SIG-M5 (cell line): ENCODE measurements at places on chromosomes 4 and X.

DNA sequence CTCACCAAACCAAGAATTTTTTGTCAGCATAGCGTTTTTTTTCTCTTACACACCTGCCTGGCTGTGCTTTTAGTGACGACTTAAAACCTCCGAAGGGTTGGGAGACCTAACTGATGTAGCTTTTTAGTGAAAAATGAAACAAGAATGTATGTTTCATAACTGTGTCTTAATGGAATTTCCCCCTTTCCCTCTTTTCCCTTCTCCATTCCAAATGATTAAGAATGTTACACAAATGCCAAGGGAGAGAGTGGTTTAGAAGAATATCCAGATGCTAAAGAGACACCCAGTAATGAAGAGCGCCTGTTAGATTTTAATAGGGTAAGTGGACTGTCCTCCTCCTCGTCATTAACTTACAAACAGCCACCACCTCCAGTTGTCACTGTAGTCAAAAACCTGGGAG lies 33.2 kb upstream of the TBC1D14 start:
- no peak for DNase-seq

DNA sequence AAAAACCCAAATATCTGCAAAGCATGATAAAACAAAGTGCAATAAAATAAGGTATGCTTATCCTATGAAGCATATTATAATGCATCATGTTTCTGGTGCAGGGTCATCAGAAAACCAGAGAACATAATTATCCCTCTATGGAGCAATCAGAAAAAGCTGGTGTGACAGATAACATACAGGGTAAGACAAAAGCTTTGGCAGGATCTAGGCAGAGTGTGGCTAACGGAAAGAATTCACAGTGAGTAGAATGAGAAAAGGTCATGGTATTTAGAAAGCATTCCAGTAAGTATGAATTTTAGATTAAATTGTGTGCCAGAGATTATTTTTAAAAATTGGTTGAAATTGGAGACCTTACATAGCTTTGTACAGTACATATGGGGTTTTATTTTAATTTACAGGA lies 29.0 kb upstream of the UGT2B4 start:
- DNase-seq: no peak

- no peak for DNase-seq
Measured at GRCh38 chr4:52081216-52081615, 30.1 kb downstream of the SPATA18 start.

GRCh38 chrX:97155816-97156215 lies 272.1 kb downstream of the RPA4 start:
- DNase-seq: no peak

DNA sequence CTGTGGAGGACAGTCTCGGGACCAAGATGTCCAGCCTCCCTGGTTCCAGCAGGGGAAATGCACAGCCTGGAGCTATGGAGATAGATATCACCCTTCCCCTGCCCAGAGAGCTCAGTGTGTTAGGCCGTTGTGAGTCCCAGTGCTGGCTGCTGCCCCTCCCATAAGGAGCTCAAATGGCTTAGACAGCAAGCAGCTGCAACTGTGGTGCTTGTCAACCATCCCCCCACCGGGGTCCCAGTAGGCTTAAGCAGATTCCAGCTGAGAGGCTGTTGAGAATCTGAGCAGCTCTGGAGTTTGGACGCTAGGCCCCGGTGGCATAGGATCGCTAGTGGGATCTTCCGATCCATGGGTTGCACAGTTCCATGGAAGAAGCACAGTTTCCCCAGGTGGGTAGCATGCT lies 181.8 kb upstream of the POF1B start:
- DNase-seq: no peak

- no peak for DNase-seq
Measured at GRCh38 chr4:38082424-38083385, 122.5 kb downstream of the PTTG2 start.
